ENCODE measurements at places on chromosomes 5 and 9. TPM values are rescaled to one million over a fixed set of nuclear protein-coding genes. Genes with fewer than 3 reads are reported as not detected.

The NIM1K gene
- total RNA-seq = 2.2 TPM

The PAIP2 gene
- 106 TPM for total RNA-seq

The S1PR3 gene
- 0.75 TPM for total RNA-seq

The PLPP7 gene
- total RNA-seq = 6.3 TPM

The ACOT12 gene
- not detected for total RNA-seq

The TMC1 gene
- total RNA-seq = 0.24 TPM

The MYOT gene
- total RNA-seq = 0.11 TPM

The PCDHA6 gene
- 0.73 TPM for total RNA-seq

The RUSC2 gene
- 12.0 TPM for total RNA-seq

The OTP gene
- 1.4 TPM for total RNA-seq

The HSD17B3 gene
- 1.2 TPM for total RNA-seq

The TMEFF1 gene
- total RNA-seq = 8.3 TPM

The NFIB gene
- 106 TPM for total RNA-seq

The SLC24A2 gene
- total RNA-seq = 0.48 TPM

The PDE6A gene
- 0.18 TPM for total RNA-seq

The SYNPO gene
- 0.27 TPM for total RNA-seq

The PSMD5 gene
- total RNA-seq = 15.6 TPM

The IFNA21 gene
- 0.38 TPM for total RNA-seq

The PCDHGA10 gene
- total RNA-seq = 5.4 TPM

The ALDH1A1 gene
- 5.7 TPM for total RNA-seq

All from motor neuron (in vitro differentiated cells).